ENCODE measurements at places on chromosomes 5 and 9.
A peak's percentile ranks its signal among the peaks of the same experiment; 100 is the strongest.

GRCh38 chr9:9961487-9961886, 651.3 kb downstream of the PTPRD start:
- DNase-seq, result no peak

- DNase-seq, result no peak
These were observed 87.8 kb upstream of the PPP1R26 start for GRCh38 chr9:135391759-135392158.

DNA sequence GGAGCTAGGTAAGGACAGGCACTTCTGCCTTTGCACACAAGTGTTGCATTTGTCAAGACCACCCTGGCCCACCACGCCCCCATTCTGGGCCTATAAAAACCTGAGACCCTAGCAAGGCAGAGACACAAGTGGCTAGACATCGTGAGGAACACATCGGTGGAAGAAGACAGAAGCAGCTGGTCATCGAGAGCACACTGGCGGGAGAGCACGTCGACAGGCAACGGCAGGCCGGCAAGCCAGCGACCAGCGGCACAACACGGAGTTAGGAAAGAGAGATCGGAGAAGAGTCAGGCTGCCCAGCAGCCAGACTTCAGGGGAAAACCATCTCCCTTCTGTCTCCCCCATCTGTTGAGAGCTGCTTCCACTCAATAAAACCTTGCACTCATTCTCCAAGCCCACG, 76.1 kb downstream of the HRH2 start:
- DNase-seq, result no peak

DNA sequence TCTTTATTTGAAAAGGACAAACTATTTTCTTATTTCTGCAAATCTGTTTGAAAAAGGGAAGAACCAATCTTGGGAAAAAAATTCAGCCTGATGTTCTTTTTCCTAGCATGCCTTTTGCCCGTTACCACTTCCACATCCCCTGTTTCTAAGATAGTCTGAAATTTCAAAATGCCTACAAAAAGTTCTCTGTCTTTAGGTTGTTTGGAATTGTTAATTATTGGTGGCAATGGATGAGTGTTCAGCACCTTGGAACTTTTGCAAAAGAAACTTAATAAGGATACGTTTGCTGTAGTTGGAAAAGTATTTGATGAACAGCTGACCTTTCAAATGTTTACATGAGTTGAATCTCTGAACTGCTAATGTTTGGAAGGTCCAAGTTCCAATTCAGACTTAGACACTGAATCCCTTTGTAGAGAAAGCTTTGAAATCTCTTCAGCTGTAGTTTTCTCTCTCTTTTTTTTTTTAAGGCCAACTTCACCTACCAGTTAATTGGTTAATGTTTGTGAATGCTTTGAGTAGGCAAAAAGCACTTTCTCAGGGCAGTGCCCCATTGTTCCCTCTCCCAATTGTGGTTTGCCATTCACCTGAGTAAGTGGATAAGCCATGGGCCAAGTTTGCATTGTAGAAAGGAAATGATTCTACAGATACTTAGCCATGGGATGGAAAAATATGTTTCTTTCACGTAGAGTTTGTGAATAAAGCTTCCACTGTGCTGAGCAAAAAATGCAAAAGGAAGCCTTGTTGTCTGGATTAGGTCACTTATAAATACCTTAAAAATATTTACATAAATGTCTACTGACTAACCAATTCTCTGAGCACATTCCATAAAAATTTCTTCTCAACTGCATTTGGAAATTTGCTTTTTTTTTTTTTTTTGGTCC, 156.4 kb upstream of the ELL2 start:
- no peak for DNase-seq

- no peak for DNase-seq
These were observed 439 bp upstream of the DDX46 start for GRCh38 chr5:134758176-134758503.

DNA sequence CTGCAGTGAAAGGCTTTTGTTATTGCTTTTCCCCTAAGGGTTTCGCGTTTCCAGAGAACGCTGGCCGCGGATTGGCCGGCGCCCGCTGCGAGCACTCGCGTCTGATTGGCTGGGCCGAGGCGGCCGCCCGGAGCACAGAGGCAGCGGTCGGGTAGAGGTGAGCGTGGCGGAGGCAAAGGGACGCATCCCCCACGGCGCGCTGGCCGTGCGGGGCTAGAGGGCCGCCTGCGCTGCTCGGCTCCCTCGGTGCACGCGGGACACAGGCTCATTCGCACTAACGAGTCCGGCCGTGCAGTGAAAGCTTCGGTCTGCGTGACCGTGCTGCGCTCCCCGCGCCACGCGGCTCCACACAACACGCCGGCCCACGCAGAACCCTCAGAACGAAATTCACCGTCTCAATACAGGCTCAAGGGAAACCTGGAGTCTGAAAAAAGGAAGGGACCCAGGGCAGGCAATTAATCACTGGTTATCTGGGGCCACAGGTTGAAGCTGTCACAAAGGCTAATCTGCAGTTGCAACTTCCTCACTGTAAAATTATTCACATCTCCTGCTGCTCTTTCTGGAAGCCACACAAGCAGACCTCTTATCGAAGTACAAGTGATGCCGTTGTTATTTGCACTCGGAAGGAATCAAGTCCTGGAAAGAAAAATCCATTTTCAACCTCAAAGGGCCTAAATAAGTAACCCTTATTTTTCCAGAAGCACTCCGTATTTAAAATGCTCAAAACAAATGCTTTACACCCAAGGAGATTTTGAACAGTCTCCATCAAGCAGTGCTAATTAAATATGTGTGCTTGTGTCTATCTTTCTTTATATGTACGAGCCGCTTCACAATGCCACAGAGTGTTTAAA, 94.6 kb downstream of the ZNF608 start:
- DNase-seq, result peak; percentile 77

- no peak for DNase-seq
These were observed 46.7 kb upstream of the TBC1D2 start for GRCh38 chr9:98302150-98302549.

DNA sequence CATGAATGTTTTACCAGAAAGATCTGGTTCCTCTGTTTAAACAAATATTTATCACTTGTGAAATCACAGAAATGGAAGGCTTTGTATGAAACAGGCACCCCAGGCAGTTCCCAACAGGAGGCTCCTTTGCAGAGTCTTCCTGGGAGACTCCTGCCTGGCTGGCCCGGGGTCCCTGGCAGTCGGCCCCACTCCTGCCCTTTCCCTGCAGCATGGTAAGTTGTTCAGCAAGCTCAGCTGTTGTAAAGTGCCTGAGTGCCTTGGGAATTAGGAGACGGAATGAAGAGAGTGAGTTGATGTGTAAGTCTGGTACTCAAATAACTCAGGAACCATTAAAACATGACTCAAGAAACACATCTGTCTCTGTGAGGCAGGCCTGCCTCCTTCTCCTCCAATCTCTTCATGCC, 17.5 kb upstream of the LHFPL2 start:
- DNase-seq, result no peak

DNA sequence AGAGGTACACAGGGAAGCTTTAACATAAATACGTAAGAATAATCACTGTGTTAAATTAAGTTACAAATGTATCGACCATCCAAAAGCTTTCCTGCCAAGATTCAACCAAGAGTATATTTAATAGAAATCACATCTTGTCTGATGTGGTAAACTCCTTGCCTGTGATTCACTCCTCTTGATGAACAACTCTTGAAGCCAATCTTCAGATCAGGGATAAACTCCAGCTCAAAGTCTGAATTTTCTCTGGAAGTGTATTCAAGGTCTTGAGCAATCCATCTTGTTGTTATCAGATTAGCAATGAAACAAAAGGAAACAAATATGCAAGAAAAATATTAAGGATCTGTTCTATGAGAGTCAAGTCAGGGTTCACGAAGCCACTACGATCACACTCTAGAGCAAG, 170.0 kb upstream of the ADAMTS16 start:
- no peak for DNase-seq

DNA sequence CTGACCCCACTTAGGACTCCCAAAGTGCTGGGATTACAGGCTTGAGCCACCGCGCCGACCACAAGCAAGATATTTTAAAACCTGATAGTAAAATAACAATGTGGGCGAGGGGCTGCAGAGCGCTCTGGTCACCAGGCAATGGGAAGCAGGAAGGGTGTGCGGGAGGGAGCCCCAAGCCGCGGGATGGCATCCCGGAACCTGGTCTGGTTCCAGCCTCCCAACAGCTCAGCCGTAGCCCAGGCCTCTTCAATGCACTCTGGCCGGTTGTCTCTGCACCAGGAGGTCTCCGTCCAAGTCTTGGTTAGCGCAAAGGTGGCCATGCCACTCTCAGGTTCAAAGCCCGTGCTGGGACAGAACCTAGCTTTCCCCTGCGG, 694 bp upstream of the UAP1L1 start:
- no peak for DNase-seq

All from NCI-H1436 treated with DMSO at 0.1 percent for 48 hours (cell line).